ENCODE measurements at places on chromosomes 3 and 15.

DNA sequence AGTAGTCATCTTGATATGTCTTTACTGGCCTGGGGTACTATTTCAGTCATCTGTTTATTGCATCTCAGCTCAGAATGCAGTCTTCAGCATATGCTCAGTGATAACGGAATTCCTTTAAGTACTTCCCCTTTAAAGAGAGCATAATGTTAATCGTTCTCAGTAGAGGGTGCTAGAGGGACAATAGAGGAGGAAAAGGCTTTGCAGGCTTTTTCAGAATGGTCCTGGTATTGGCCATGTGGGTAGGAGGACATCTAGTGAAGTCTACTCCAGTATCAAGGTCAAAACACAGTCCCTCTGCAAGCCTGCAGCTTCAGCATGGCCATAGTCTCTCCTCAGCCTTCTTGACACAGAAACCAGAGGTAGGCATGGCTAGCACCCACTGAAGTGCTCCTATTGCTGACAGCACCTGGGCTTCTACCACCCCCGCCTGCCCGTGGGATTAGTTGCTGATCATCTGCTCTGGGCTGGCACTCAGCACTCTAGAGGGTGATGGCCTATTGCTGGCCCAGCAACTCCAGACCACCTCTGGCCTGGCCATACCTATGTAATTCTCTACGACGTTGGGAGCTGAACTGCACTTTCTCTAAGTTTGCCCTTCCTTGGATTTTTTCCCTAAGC is 65.4 kb downstream of the KCNH8 start:
- DNase-seq, result no peak

GRCh38 chr15:35616498-35617271 is 70.7 kb upstream of the DPH6 start:
- no peak for DNase-seq

DNA sequence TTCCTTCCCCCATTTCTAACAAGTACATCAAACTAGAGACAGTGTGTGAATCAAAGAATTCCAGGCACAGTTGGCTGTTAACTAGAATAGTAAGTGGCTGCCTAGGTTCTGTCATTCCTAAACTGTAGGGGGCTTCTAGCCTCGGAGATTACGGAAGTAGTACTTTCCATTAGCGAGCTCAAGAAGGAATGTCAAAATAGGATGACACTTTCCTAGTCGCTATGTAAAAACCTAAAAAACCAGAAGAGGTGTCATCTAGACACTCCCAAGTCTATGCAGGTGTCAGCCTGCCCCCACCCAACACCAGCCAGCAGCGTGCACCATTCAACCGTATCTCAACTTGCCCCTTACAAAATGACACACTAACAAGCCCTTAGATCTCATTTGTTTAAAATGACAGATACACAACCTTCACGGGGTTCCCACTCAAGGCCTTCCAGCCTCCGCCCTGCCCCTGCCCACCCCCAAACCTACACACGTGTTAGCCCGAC is 874 bp downstream of the INO80 start:
- no peak for DNase-seq

GRCh38 chr15:84702961-84703482 is 12.9 kb downstream of the SEC11A start:
- peak; percentile 19 for DNase-seq

GRCh38 chr3:134543113-134543512 is 57.3 kb downstream of the CEP63 start:
- DNase-seq, result no peak

GRCh38 chr15:73374604-73375003 is 5.8 kb upstream of the HCN4 start:
- no peak for DNase-seq

GRCh38 chr3:111194048-111194447 is 122.4 kb downstream of the NECTIN3 start:
- no peak for DNase-seq

DNA sequence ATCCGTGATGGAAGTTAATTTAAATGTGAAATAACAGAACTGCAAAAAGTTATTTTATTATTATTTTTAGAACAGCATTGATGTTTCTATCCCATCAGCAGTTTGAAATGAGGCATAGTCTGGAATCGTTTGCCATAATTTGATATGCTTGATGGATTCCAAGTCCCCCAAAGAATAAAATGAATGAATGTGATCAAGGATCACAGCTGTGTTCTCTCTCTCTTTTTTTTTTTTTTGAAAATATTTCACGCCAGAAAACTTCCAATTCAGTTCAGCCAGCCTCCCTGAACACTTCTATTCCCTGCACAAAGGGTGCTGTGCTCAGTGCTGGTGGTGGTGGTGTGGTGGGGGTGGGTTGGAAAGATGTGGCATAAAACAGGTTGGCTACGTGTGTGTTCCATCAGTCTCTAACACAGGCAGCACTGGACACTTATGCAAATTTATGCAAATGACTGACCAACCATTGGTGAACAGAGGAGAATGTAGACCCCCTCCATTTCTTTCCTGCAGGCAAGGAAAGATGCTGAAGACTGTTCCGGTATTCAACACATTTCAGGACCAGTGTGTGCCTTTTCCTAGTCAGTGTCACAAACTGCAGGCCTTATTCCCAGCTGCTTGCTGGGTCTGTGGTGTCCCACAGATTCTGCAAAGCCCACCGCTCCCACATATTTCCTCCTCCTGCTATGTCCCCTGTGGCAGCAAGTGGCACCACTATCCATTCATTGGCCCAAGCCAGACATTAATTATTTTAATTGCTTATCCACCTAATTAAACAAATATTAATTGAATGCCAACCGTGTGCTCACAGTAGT is 10.6 kb downstream of the ARNT2 start:
- no peak for DNase-seq

GRCh38 chr3:5663601-5664000 is 476.1 kb downstream of the EDEM1 start:
- no peak for DNase-seq

GRCh38 chr3:58492494-58492905 is 604 bp downstream of the KCTD6 start:
- DNase-seq, result no peak

DNA sequence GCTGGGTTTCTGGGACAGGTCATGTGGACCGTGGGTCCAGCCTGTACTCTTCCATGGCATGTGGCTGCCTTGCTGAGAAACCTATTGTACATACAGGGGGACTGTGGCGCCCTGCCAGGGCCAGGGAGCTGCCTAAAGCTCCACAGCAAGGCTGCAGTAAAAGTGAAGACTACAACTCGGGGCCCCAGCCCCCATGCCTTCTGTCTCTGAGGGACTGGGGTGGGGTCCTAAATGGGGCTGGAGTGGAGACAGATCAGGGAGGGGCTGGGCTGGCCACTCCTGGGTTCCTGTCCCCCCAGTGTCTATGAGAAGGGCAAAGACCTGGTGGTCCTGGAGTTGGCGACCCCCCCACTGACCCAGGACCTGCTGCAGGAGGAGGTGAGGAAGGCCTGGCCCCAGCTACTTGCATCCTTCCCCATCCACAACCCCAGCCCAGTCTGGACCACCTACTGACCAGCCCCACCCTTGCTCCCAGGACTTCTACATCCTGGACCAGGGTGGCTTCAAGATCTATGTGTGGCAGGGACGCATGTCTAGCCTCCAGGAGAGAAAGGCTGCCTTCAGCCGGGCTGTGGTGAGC is 7.3 kb downstream of the VILL start:
- DNase-seq, result no peak
